ENCODE measurements at places on chromosomes 5 and 9.

- no peak for DNase-seq
Observed at GRCh38 chr5:73899916-73900315, 273.9 kb downstream of the ARHGEF28 start.

GRCh38 chr5:65961633-65962032, 35.3 kb downstream of the ERBIN start:
- DNase-seq, result no peak

DNA sequence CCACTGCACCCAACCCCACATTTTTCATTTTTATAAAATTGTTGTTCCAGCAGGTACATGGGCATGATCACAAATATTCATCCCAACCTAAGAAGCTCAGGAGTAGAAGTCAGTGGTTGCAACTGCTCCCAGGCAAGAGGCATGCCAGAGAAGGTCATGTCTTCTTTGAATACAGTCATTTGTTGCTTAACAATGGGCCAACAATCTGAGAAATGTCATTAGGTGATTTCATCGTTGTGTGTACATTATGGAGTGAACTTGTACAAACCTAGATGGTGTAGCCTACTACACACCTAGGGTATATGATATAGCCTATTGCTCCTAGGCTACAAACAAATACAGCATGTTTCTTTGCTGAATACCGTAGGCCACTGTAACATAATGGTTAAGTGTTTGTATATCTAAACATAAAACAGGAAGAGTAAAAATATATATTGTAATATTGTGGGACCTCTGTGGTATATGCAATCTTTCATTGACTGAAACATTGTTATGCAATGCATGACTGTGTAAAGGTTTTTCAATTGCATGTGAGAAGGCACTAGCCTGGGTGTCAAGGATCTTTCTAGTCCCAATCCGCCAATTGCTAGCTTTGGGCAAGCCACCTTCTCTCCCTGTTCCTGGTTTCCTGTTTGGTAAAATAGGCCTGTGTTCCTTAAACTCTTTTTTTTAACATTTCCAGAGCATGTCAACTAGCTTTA, 27.6 kb downstream of the ATP10B start:
- peak; percentile 46 for DNase-seq

- no peak for DNase-seq
Observed at GRCh38 chr5:52760695-52761366, 26.9 kb upstream of the ITGA1 start.

DNA sequence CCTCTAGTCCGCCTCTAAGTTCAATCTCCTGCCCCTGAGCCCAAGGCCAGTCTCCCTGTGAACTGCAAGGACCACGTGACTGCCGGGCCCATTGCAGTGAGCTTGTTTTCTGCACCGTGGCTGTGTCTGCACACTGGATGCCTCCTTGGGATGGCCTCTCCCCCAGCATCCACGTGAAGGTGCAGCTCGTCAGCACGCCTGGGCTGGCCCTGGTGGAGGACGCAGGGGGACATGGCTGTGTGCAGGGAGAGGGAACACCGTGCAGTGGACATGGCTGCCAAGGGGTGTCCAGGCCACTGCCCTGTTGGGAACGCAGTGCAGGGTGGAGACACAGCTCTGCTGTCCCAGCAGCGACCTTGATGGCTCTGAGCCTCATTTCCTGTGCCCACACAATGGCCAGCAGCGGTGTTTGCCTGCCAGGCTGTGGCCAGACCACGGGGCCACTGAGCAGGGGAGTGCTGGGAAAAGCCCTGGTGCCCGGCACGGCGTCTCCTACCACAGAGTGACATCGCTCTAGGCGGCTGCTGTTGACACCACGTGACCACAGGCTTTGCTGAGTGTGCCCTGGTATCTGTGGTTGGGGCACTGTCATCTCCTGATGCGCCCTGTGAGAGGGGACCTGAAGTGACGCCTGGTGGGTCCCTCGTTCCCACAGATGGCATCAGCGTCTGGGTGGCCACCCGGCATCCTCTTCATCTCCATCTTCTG, 26.9 kb upstream of the EXOC3 start:
- DNase-seq, result no peak

DNA sequence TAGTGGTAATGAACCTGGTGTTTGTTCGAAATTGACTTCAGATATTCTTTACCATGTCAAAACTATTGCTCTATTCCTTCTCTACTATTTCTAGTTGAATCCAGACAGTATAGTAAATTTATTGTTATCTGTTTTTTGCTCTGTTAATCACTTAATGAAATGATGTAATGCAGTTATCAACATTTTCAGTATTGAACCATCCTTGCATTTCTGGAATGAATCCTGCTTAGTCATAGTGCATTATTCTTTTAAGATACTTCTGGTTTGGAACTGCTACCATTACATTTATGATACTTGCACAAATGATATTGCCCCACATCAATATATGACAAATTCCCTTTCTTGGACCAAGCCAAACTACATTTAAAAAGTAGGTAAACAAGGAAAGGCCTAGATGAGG, 554.0 kb upstream of the KLF4 start:
- no peak for DNase-seq

DNA sequence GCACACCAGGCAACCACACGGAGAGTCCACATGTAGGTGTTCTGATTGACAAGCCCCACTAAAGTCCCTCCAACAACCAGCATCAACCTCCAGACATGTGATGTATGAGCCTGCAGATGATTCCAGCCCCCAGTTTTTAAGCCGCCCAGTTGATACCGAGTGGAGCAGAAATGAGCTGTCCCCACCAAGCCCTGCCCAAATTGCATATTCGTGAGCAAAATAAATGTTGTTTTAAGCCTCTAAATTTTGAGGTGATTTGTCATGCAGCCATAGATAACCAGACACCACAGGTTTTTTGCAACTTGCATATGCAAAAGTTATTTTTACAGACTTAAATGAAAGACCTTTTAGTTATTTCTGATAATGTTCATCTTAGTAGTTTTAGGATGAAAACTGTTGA, 187.7 kb downstream of the PIK3R1 start:
- DNase-seq, result no peak

GRCh38 chr5:16143361-16144049, 36.1 kb downstream of the MARCHF11 start:
- no peak for DNase-seq

- no peak for DNase-seq
Observed at GRCh38 chr9:21326526-21327139, 8.6 kb downstream of the KLHL9 start.

GRCh38 chr9:135885100-135885853, 22.1 kb downstream of the CAMSAP1 start:
- DNase-seq, result no peak

DNA sequence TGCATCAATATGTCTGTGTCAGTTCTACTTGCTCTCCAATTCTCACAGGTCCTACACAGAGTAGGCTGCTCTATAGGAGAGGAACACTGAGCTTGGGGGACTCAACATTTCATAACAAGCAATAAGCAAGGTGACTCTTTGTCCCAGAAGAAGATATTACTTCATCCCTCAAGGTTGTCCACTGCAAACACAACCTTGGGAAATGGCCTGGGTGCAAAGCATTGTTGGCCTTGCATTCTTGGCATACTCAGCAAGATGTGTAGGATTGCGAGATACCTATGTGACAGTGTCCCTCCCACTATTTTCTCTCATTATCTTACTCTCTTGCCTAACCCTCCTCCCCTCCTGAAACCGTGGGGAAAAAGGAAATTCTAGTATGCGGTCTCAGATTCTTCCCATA, 169.8 kb upstream of the FREM1 start:
- no peak for DNase-seq

GRCh38 chr9:79256691-79257213, 315.0 kb upstream of the TLE4 start:
- DNase-seq, result no peak

GRCh38 chr5:92372766-92373165, 989.6 kb upstream of the ARRDC3 start:
- DNase-seq, result no peak

DNA sequence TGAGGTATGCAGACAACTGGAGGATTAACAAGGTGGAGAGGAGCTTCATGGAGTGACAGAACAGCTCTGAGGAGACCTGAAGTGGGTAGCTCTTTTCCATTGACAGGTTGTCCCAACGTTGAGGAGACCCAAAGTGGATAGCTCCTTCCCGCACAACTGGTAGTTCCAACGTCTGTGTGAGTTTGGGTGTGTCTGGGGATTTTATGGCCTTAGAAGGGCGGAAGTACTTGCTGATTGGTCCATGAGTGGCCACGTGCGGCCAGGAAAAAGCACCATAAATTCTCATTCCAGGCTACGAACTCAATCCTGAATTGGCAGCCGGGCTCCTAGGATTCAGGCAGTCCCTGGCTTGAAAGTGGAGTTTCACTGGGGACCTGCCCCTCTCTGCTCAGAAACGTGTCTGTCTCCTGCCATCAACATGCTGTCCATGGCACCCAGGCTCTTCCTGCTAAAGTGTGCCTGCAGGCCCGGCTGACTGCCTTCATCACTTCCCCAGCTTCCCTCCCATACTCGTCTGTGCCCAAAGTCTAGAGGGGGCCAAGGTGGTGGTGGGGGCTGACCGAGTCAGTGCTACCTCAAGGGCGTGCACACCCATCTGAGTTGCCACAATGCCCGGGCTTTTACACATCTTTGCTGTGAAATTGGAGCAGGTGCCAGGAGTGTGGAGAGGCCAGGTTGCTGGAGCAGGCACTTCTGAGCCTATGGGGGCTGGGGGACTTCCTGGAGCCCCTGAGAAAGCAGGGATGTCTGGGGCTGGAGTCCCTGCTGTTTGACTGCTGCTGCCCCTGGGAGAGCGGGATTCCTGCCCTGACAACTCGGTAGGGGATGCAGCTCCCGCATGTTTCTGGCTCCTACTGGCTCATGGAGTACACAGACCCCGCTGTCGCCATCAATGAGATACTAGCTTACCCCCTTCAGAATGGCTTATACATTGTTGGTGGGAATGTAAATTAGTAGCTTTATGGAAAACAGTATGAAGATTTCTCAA, 2034.6 kb upstream of the ACO1 start:
- DNase-seq, result no peak

DNA sequence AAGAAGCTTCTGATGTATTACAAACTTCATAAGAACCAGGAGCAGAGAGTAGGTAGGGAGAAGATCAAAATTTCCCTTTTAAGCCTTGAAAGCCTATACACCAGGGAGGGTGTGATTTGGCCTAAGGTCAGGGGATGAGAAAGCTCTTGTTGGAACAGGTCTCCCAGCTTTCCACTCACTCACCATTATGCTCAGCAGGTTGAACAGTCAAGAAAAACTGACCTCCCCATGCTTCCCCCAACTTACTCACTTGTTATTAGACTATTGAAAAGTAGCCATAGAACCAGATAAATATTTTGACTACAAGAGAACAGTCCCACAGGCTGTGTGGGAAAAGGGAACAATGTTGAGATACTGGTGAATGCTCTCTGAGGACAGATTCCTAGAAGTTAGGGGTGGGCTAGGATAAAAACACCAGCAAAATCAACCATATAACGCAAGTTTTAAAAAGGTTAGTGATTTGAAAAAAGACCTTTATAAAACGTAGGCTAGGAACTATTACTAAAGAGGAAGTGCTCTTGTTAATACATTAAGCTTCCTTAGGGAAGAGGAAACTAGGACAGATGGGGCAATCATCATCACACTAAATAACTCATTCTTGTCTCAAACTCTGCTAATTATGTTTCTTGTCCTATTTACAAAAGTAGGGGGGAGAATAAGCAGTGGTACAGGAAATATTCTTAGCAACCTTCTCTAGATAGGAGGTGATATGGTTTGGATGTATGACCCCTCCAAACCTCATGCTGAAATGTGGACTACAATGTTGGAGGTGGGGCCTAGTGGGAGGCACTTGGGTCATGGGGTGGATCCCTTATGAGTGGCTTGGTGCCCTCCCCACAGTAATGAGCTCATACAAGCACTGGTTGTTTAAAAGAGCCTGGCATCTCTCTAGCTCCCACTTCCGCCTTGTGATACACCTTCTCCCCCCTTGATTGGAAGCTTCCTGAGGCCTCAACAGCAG, 31.0 kb downstream of the PCDHGC5 start:
- DNase-seq, result no peak

GRCh38 chr5:81021951-81022687, 62.0 kb downstream of the RASGRF2 start:
- no peak for DNase-seq

DNA sequence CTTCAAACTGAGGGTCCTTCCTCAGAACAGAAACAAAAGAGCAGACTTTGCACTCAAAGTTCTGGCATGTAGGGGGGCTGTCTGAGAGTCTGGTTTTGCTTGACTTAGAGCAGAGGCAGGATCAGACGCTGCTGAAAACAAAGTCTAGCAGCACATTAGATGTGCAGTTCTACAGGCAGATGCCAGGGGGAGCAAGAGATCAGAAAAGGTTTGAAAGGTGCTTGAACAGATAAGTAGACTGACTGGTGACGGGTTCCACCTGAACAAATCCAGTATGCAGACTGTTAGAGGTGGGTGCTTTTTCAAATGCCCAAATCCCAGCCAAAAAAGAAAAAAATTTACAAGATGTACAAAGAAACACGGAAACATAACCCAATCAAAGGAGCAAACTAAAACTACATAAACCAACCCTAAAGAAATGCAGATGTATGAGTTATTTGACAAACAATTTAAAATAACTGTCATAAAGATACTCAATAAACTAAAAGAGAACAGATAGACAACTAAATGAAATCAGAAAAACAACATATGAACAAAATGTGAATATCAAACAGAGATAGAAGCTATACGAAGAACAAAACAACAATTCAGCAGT, 194.7 kb upstream of the FREM1 start:
- peak; percentile 1 for DNase-seq

GRCh38 chr5:59439303-59439702, 454.2 kb downstream of the PDE4D start:
- DNase-seq, result no peak

GRCh38 chr5:102663749-102664530, 91.2 kb upstream of the PAM start:
- DNase-seq, result no peak

DNA sequence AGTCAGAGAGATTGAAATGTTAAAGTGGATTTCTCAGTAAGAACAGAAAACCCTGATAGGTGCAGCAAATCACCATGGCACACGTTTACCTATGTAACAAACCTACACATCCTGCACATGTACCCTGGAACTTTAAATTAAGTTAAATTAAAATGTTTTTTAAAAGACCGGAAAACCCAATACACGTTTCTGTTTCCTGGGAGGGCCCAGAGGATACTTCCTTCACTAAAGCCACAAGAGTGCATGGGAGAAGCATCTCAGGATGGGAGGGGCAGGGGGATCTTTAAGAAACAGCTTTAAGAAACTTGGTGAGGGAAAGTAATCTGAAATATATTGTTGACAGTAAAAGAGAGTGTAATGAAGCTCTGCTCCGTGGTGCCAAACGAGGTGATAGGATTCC, 164.7 kb upstream of the PTGER4 start:
- no peak for DNase-seq
